ENCODE measurements at places on chromosomes 7 and 10.

DNA sequence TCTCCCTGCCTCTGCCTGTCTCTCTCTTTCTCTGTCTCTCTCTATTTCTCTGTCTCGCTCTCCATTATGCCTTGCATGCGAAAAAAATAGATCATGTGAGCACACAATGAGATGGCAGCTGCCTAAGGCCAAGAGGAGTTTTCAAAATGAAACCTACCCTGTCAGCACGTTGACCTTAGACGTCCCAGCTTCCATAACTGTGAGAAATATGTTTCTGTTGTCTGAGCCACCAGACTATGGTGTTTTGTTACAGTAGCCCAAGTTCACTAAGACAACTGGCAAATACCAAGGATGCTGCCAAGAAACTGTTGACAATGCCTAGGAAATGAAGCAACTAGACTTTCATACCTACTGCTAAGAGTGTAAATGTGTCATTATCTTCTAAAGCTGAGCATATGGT is 70.6 kb upstream of the PLXDC2 start:
- DNase-seq = no peak

DNA sequence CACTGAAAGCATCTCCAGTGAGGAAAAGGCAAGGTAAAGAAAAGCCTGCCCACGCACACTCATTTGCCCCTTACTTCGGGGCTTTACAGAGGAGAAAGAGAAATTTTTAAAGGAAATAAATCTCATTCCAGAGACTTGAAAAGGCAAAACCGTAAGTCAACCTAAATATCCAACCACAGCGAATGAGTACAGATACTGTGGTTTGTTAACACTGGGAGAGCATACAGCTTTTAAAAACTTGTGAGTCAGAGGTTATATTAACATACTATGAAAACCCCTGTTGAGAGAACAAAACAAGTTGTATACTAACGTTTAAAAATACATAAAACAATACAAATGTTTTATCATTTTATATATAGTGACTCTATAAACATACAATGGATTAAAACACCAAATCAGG is 28.6 kb upstream of the ST7 start:
- DNase-seq = no peak

- DNase-seq = no peak
These were observed 548 bp upstream of the BNIP3 start for GRCh38 chr10:131982185-131982756.

DNA sequence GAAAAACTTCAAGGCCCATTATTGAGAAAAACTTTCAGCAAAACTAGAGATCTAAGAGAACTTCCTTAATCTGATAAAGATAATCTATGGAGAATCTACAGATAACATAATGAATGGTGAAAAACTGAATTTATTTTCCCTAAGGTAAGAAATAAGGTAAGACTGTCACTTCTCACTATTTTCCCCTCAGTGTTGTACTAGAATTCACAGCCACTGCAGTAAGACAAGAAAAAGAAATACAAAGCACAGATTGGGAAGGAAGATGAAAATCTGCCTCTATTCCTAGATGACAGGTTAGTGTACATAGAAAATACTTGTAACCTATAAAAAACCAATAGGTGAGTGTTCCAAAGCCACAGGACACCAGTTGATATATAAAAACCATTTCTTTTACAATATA is 220.7 kb upstream of the SHH start:
- DNase-seq = no peak

GRCh38 chr7:131633342-131633843 is 77.0 kb upstream of the PODXL start:
- DNase-seq = no peak

GRCh38 chr10:77016278-77016815 is 621.3 kb downstream of the KCNMA1 start:
- DNase-seq = no peak

GRCh38 chr10:130430852-130431704 is 294.9 kb downstream of the GLRX3 start:
- no peak for DNase-seq

DNA sequence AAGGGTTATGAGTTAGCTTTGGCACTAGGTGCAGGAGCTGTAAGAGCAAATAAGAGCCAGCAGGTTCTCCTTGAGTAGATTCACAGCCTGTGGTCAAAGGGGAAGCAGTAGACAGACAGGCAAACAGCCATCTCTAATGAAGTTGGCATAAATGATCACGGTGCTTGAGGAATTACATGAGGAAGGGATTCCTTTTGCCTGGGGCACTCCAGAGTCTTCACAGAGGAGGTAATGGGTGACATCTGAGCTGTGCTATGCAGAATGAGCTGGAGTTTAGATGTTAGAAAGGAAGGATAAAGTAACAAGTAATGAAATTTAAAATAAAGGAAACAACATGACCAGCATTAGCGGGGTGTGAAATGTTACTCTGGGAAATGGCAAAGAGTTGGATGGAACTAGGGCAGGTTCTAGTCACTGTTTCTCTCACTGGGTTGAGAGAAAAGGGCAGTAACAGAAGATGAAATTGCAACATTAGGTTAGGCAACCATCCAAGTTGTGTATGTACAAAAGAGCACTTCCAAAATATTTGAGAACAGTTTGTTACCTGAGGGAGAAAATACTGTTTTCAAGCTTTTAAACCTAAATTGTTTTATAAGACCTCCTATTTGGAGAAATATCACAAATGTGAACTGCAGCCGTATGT is 613.8 kb downstream of the PHTF2 start:
- no peak for DNase-seq

DNA sequence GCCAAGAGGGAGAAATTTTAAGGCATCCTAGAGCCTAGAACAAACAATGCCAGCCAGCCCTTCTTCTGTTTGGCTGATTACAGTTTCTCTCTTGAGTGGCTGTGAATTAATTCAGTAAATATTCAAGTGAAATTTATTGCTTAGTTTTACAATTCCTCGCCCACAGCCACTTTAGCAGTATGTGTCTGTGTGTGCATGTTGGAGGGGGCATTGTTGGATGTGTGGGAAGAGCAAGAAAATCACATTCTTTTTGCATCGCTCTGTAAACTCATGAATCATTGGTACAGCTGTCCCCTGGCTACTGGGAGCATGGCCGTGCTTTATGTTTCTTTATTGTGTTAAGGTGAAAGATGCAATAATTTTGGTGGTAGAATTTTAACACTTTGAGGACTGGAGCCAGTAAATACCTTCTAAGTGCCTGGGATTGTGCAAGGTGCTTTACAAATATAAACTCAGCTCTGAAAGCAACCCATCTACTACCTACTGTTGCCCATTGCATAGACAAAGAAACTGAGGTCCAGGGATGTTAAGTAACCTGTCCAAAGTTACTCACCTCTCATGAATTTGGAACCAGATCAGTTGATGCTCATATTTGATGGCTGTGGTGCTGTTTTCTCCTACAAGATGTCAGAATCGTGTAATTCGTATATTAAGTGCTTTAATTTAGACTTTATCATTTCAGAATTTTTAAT is 89.9 kb upstream of the BTBD16 start:
- DNase-seq = no peak

- DNase-seq = no peak
These were observed 189.5 kb upstream of the MINDY3 start for GRCh38 chr10:16049782-16050181.

GRCh38 chr7:112533591-112533990 is 52.8 kb downstream of the LSMEM1 start:
- no peak for DNase-seq

DNA sequence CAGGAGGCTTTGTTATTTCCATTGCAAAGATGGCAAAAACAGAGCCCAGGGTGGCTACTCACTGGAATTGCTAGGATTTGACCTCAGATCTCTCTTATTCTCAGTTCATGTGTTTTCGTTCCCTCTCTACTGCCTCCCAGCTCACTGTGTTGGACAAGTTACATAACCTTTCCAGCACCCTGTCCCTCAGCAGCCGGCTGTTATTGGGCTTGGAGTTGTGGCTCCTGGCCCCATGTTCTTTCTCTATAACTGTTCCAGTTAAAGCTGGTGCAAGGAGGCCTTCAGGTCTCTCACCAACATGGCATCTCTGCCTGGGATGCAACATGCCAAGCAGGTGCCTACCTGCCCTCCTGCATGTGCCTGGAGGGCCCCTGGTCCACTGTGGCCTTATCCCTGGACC is 56.8 kb downstream of the LRRC18 start:
- no peak for DNase-seq

GRCh38 chr10:107865691-107866090 is 701.2 kb upstream of the SORCS1 start:
- DNase-seq = no peak

GRCh38 chr10:59678884-59679301 is 30.8 kb downstream of the SLC16A9 start:
- no peak for DNase-seq

DNA sequence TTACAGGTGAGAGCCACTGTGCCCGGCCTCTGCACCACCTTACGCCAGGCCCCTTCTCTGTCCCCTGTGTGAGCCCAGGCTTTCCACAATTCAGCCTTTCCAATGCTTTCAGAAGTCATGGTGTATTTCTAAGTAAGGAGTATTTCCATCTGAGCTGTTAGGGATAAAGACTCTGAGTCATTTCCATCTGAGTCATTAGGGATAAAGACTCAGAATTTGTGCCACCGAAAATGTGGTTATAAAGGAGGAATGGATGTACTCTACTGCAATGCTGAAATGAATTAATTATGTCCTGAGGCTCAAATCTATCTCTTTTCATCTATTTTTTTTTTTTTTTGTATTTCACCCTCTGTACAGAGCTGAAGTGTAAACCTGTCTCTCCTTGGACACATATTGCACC is 84.0 kb downstream of the GATA3 start:
- DNase-seq = no peak

- no peak for DNase-seq
These were observed 34.5 kb upstream of the SKAP2 start for GRCh38 chr7:26898891-26899290.

DNA sequence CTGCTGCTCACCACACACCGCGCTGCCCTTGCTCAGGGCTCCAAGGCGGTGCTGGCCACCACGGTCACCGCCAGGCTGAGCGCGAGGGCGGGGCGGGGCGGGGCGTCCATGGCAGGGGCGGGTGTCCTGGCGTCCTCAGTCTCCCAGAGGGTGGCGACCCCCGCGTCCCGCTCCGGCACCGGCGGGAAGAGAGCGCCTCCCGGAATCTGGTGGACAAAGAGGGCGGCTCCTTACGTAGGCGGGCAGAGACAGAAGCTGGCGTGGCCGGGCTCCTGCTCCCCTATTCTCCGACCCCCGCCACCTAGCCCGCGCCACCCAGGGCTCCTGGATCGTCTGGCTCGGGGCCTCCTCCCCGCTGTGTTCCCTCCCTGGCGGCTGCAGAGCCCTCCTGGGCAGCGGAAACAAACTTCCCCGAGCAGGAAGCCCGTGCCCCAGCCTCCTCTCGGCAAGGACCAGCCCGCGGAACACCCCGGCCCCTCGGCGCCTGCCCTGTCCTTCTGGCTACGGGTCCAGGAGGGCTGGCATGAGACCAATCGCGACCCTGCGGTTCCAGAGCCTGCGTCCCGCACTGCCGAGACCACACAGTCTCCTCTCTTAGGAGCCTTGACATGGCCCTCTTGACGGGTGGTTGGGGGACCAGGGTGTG is 133.8 kb upstream of the ZNF92 start:
- no peak for DNase-seq

DNA sequence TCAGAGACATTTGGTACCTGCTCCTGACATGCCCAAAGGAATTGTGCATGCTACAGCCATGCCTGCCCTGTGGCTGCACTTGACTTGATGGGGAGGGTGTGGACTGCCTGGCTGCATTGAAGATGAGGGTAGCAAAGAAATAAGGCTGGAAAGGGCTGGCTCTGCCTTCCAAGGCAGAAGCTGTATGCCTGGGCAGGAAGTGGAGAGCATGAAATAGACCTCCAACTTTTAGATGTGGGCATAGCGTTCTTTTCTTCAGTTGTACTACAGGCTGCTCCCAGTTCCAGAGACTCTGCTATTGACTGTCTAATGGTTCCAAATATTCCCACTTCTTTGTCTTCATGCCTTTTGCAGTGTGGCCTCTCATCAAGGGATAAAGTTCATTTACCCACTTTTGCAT is 3.0 kb downstream of the C10orf120 start:
- no peak for DNase-seq

GRCh38 chr7:94294471-94295131 is 100.1 kb upstream of the COL1A2 start:
- DNase-seq = no peak

DNA sequence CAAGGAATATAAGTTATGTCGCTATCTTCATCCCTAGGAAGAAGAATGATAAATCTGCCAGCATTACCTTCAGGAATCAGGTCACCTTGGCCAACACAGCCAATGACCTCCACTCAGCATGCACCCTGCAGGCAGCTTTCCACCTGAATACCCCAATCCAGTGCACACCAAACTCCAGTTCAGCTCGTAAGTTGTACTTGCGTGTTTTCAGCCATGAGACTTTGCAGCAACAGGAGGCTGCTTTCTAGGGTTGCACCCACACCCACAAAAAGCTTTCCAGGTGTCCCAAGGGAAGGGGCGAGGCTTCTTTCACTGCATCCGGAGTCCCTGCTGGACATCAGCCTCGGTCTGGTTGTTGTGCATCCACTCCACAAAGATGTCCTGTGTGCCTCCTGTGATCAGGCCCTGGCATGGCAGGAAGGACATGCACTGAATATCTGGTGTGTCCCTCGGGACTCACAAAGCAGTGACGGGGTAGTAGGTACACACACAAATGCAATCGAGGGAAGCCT is 282.9 kb downstream of the GRID1 start:
- no peak for DNase-seq

- no peak for DNase-seq
These were observed 468.7 kb downstream of the KCNMA1 start for GRCh38 chr10:77168861-77169260.

GRCh38 chr7:127769696-127770400 is 117.9 kb downstream of the SND1 start:
- no peak for DNase-seq

DNA sequence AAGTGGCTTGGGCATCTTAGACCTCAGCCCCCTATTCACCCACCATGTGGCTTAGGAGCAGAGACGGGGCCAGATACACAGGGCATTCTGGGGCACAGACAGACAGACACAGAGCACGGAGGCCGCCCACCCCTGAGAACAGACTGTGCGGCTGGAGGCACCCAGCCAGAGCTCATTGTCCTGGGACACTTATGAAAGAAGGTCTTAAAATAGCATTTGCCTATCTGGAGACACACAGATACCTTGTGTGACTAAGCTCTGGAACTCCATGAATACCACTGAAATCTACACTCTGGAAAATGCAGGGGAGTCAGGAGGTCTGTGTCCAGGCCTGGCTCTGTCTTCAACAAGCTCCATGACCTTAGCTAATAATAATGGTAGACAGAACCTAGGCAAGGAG is 41.4 kb upstream of the ADO start:
- DNase-seq = no peak

- DNase-seq = no peak
These were observed 73.6 kb downstream of the RHOBTB1 start for GRCh38 chr10:60870416-60870728.

- DNase-seq = no peak
These were observed 31.1 kb downstream of the RBM17 start for GRCh38 chr10:6119962-6120361.

DNA sequence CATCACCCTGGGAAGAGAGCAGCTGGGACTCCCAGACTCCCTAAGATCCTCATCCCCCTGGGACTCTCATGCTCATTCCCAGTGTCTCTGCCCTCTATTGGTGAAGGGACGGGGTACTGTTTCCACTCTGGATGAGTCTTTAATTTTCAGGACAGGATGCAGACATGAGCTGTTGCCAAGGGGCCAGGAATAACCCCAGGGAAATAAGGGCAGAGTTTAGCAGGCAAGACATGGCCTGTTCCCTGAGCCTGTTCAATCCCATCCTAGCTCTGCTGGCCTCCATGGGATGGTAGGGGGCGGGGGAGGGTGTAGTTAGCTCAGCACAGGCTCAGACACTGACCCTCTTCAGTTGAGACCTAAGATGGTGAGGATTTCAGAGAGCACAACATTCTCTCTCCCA is 14.0 kb downstream of the C10orf105 start:
- no peak for DNase-seq
